ENCODE measurements at places on chromosomes 16 and 17.

DNA sequence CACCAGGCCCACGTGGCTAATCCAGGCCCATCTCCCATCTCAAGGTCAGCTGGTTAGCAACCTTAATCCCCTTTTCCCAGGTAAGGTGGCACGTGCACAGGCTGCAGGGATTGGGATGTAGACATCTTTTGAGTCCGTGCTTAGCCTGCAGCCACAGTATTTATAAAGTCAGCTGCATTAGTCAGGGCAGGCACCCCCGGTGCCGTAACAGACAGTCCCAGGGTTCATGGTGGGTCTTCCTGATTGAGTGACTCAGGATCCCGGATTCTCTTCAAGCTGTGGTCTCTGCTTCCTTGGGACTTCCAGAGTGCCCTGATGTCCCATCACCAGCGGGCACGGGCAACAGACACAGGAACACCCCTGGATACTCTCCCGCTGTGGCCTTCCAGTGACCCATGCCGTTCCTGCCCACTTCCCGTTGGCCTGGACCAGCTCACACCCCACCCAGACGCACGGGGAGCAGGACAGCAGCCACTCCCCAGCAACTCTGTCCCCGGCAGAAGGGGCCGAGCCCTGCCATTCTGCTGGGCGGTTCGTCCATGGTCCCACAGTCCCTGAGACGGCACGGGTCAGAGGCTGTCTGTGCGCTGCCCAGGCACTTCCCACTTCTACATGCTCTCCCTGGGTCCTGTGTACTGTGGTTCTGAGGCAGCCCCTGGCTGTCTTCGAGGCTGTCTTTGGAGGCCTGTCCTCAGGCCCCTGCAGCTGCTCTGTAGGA lies 248.6 kb upstream of the GSE1 start:
- no peak for DNase-seq

GRCh38 chr16:53998966-53999522 lies 287.5 kb downstream of the IRX3 start:
- no peak for DNase-seq

DNA sequence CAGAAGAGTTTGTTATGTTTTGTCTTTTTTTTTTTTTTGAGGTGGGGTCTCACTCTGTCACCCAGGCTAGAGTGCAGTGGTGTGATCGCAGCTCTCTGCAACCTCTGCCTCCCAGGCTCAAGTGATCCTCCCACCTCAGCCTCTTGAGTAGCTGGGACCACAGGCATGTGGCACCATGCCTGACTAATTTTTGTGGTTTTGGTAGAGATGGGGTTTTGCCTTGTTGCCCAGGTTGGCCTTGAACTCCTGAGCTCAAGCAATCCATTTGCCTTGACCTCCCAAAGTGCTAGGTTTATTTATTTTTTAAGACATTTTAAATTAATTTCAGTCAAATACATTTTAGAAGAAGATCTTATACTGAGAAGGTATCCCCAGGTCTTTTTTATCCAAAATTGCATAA lies 366.7 kb downstream of the KCNJ2 start:
- DNase-seq: no peak

DNA sequence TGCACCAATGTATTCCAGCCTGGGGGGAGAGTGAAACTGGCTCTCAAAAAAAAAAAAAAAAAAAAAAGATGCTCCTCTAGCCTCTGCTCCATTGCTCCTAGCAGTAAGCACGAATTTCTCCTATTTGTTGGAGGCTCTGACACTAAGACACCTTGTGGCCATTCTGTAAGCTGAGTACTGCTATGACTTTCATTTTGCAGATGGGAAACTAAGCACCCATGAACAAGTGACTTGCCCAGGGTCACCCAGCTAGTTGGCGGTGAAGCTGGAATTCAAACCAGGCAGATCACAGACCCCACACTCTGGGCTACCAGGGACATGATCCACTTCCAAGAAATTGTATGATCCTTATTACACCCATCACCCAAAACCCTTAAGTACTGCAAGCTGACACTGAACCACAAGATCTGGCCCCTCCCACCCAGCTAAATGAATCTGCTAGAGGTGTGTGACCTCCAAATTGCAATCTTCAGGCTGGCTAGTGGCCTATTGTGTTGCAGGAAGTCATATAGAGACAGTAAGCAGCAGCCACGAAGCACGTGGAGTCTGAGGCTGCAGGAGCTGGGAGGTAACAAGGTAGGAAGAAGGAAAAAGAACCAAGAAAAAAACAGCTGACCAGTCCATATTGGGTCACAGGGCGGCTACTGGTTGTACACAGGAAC lies 209.4 kb downstream of the XYLT1 start:
- no peak for DNase-seq

DNA sequence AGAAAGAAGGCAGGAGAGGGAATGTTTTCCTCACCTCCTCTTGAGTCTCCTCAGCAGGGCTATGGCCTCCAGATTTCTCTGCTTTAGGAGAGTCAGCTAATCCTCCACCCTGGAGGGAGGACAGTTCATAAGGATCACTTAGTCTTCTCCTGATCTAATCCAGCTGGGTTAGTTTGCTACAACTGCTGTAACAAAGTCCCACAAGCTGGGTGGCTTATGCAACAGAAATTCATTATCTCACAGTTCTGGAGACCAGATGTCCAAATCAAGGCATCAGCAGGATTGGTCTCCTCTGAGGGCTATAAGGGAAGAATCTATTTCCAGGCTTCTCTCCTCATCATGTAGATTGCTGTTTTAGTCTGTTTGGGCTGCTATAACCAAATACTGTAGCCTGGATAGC lies 40.6 kb upstream of the XYLT1 start:
- no peak for DNase-seq

DNA sequence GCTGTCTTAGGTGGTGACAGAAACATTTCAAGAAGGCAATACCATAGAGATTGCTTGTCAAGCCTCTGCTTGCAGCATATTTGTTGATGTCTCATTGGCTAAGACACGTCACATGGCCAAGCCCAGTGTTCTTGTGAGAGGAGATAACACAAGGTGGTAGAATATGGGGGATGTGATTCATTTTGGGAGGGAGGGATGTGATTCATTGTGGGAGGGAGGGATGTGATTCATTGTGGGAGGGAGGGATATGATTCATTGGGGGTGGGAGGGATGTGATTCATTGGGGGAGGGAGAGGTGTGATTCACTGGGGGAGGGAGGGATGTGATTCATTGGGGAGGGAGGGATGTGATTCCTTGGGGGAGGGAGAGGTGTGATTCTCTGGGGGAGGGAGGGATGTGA lies 470.5 kb upstream of the SALL1 start:
- no peak for DNase-seq

GRCh38 chr16:74033441-74033995 lies 263.1 kb upstream of the PSMD7 start:
- peak; percentile 41 for DNase-seq
